ENCODE measurements at places on chromosomes 11 and 22. TPM values are rescaled to one million over a fixed set of nuclear protein-coding genes. Genes with fewer than 3 reads are reported as not detected.

The BEST1 gene
- 3.3 TPM for total RNA-seq

The OR51B4 gene
- not detected for total RNA-seq

The RIMBP3B gene
- 0.72 TPM for total RNA-seq

The ACR gene
- total RNA-seq, result 3.3 TPM

The NCAM1 gene
- total RNA-seq, result 160 TPM

The OR2AG1 gene
- not detected for total RNA-seq

The TMPRSS5 gene
- 0.92 TPM for total RNA-seq

The GP1BB gene
- total RNA-seq, result 19.0 TPM

The HRAS gene
- total RNA-seq, result 50.7 TPM

The LINC01488 gene
- not detected for total RNA-seq

DNA sequence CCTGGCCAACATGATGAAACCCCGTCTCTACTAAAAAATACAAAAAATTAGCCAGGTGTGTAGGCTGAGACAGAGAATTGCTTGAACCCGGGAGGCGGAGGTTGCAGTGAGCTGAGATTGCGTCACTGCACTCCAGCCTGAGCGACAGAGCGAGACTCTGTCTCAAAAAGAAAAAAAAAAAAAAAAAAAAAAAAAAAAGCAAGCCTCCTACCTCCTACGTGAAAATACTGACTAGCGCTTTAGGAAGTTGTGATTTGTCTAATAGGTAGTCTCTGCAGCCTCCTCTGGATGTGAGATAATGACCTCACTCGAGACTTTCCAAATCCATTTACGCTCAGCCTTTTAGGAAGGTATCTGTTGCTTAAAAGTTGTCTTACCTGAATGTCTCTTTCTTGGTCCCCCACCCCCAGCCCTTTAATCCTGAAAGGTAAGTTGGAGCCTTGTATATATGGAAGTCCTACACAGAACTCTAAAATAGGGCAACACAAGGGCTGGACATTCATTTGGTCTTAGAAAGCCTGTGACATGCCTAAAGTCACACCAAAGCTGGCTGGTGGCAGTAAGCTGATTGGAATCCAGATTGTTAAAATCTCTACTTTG, 5.5 kb downstream of the SEPTIN3 start:
- no peak for DNase-seq

GRCh38 chr11:126327281-126328000, 23.6 kb downstream of the DCPS start:
- no peak for DNase-seq

DNA sequence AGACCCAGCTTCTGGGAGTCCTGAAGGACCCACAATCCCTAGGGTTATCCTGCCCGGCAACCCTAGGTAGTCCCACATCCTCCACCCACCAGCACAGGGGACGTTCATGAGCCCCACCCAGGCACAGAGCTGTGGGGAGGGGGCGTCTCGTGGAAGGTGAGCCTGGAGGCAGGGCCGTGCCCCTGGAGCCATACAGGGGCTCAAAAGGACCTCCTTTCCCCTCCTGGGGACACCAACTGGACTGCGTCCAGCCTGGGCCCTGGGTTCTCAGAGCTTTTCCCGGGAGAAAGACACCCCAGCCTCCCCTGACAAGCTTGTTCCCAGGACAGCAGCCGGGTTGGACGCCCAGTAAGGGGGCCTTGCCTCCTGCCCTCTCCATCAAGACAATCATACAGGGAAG, 78.4 kb downstream of the BRD1 start:
- DNase-seq, result no peak

DNA sequence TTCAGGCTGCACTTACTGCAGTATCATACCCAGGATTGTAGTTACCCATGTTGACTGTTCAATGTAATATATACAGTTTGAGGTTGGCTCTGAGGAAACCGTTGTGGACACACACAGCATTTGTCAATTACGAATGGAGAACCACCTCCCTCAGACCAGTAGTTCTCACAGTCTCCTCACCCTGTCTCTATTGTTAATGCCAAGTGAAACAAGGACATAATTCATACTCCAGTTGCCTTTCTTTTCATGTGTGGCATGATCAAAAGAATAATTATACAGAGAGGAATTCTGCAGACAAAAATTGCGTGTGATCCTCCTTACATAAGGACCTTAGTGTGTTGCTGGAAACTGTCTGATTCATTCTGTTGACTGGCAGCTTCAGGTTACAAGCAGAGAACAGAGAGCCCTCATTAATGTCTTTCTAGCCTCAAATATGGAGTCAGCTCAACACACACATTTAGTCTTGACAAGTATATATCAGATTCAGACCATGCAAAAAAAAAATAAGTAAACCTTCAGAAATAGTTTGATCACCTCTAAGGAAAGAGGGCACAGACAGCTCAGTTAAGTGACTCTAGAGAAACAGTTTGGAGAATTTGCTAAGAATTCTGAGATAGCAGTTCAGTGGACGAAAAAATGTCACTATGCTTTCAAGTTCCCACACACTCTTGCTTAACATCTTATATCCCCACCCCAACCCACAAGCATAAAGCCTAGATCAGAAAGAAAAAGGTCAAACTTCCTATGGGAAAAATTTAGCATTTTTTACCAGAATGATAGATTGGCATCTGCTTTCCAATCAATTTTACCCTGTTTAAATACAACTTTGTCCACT, 96.1 kb downstream of the MAML2 start:
- no peak for DNase-seq

- no peak for DNase-seq
Measured at GRCh38 chr22:17818649-17819048, 44.4 kb upstream of the BID start.

DNA sequence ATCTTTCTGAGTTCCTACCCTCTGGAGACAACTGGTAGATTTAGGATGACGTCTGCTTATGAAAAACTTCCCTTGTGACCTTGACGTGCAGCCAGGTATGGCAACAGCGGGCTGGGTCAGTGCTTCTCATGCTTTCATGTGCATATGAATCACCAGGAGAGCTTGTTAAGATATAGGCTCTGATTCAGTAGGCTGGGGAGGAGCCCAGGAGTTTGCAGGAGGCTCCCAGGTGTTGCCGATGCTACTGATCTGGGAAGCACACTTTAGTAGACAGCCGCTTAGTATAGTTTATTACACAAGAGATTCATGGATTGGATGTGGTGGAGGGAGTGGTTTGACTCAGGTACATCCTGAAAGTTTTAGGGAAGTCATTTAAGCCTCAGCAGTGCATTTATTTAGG, 23.8 kb downstream of the DIXDC1 start:
- DNase-seq, result no peak

DNA sequence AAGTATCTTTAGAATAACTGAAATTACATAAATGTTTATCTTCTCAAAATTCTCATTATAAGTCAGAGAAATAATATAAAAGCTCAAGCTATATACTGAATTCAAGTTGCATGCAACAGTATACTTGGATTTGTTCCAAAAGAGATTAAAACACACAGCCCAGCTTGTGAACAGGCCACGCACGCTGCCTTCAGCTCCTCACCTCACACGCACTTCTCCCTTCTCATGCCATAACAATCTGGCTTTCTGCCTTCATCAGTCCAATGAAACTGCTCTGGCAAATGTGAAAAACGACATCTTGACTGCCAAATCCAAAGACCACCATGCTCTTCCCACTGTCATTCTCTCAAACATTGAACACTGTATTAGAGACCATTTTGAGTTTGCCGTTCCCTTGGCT, 22.1 kb downstream of the ATP6V1E1 start:
- DNase-seq, result peak; percentile 67

DNA sequence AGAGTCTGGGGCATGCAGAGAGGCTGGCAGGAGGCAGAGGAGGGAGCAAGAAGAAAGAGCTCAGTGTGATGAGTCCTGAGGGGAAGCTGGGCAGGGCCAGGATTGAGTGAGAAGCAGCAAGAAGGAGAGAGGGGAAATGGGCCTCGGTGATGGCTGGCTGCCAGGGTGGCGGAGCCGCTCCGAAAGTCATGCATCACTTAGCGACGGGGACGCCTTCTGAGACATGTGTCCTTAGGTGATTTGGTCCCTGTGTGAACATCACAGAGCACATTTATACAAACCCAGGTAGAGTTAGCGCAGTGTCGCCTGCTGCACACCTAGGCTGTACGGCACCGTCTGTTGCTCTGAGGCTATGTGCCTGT, 15.1 kb downstream of the TBC1D22A start:
- peak; percentile 68 for DNase-seq

DNA sequence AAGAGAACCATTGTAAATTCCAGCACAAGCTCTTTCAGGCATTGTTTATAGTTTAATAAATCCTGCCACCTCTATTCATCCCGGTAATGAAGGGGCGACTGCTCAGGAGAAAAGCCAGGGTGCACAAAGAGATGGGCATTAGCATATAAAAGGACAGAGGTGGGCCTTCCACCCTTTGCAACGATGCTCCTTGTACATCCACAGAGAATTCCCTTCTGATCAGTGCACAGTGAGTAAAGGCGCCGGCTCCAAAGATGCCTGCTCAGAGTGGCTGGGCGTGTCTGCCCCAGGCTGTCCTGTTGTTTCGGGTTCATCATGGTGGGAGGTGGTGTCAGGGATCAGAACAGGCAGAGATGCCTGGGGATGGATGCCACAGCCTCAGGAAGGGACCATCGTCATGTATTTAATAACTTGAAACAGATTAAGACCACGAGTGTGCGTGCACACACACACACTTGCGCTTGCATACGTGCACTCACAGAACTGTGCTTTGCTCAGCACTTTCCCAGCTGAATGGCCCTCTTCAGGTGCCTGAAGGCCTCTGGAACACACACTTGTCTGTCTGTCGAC, 305.0 kb downstream of the TBC1D22A start:
- DNase-seq, result no peak

DNA sequence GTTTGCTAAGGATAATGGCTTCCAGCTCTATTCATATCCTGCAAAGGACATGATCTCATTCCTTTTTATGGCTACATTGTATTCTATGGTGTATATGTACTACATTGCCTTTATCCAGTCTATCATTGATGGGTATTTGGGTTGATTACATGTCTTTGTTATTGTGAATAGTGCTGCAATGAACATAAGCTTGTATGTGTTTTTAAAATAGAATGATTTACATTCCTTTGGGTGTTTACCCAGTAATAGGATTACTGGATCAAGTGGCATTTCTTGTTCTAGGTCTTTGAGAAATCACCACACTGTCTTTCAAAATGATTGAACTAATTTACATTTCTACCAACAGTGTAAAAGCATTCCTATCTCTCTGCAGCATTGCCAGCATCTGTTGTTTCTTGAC, 6.0 kb upstream of the MS4A6E start:
- DNase-seq, result no peak

DNA sequence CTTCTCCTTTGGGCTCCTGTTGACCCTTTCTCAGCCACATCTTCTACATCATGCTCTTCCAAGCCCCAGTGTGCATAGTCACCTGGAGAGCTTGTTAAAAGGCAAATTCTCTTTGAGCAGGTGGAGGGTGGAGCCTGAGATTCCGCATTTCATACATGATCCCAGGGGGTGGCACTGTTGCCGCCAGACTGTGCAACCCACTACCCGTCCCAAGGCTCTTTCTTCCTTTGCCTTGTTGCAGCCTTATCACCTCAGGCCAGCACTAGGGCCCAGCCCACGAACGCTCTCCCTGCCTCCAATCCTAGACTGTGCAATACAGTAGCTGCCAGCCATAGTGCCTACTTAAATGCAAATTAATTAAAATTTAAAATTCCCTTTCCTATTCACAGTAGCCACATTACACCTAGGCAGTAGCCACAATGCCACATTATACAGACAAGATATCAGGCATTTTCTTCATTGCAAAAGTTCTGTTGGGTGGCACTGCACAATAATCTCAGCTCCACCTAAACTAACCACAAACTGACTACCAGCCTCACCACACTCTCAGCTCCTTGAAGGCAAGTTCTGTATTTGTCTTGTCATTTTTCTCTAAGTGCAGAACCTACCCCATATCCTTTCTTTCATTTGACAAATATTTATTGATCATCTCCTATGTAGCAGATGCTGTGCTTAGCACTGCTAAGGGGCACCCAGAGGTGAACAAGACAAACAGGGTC, 4.6 kb upstream of the KCNJ5 start:
- DNase-seq, result no peak

- DNase-seq, result no peak
Measured at GRCh38 chr11:96424693-96425092, 34.9 kb downstream of the JRKL start.

DNA sequence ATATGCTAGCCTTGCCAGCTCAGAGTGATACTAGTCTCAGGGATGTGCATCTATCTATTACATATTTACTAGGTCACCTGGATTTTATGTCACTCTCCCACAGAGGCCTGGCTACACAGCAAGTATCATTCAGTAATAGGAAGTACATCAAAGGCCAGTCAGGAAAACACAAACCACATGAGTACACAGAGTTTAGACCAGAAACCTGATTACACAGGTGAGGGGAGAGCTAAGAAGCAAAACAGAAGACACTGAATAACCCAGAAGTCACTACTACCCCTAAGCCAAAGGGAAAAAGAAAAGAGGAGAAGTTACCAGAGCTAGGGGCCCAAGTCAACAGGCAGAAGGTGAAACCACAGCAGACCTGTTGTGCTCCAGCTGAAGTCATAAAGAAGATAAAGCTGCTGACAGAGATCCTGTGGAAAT, 13.3 kb downstream of the LPXN start:
- no peak for DNase-seq

DNA sequence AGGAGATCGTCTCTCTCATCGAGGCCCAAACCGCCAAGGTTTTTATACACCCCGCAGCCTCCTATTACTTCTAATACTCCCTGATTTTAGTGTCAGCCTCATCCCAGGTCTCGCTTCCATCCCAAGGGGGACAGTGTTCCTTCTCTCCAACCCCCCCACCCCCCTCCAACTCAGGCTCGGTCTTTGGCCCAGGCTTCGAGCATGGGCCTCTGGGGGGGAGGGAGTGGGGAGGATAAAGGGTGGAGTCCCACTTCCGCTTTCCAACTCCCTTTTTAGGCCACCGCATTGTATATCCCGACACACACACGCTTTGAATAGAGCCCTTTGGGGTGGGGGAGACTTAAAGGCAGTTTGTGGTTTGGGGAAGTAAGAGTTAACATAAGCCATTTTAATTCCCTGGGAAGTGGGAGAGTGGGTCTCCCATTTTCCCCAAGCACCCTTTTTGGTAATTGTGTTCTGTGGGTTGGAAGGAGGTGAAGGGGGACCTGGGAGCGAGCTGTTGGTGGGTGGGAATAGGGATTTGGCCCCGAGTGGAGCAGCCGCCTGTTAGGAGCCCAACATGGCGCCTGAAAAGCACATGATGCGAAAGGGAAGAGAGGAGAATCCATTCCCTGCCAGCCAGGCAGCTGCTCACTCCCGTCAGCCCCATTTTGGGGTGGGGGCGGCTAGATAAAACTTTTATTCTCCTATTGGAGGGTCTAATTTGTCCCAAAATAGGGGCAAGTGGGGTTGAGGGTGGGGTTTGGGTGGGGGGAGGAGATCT, 844 bp downstream of the PCF11 start:
- DNase-seq, result peak; percentile 88

- DNase-seq, result no peak
Measured at GRCh38 chr11:127061947-127062346, 61.4 kb upstream of the KIRREL3 start.

DNA sequence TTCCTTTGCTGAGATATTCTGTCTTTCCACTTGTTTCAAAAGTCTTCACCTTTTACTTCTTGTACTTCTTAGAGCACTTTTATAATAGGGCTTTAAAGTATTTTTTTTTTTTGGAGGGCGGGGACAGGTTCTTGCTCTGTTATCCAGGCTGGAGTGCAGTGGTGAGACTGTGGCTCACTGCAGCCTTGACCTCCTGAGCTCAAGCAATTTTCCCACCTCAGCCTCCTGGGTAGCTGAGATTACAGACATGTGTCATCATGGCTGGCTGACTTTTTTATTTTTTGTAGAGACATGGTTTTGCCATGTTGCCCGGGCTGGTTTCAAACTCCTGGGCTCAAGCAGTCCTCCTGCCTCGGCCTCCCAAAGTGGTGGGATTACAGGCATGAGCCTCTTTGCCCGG, 57.9 kb downstream of the DYNC2H1 start:
- DNase-seq, result no peak

- no peak for DNase-seq
Measured at GRCh38 chr11:17743026-17743807, 8.6 kb downstream of the KCNC1 start.
